Epithelial cell of prostate (primary cell): ENCODE measurements at places on chromosomes 16 and 17.

DNA sequence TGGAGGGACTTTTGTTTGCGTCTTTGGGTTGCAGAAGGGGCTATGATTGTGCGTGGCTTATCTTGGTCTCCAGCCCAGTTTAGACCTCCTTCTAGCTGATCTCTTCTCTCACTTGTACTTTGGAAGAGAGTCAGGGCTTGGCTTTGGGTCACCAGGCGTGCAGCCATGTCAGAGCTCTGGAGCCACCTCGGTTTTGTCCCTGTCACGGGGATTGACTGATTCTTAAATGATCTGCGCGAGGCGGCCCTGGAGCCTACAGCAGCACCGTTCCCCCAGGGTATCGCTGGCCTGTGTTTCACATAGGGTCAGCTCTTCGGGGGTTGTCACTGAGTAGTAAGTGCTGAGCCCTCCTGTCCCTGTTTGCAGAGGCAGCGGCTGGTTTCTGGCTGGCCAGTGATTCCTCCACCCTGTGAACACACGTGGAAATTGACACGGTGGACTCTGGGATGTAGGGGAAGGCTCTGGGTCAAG is 209.8 kb upstream of the CHMP6 start:
- DNase-seq, result no peak

DNA sequence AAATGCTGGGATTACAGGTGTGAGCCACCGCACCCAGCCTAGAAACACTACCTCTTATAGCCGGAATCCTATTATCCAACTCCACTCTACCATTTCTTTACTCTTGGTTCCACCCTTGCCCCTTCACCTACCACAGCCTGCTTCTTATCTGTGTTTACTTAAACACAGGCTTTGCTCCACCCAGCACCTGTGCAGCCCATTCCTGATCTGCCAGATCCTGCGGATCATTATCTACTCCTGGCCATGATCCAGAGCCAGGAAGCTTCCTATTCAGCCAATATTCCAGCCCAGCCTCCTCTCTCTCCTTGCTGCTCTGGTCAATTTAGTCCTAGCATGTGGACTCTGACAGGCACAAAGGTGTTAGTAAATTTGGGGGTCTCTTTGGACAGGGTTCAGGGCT is 98.8 kb upstream of the MED13 start:
- DNase-seq, result no peak

- peak; percentile 77 for DNase-seq
These were observed 38.0 kb downstream of the SF3B3 start for GRCh38 chr16:70561623-70562022.

DNA sequence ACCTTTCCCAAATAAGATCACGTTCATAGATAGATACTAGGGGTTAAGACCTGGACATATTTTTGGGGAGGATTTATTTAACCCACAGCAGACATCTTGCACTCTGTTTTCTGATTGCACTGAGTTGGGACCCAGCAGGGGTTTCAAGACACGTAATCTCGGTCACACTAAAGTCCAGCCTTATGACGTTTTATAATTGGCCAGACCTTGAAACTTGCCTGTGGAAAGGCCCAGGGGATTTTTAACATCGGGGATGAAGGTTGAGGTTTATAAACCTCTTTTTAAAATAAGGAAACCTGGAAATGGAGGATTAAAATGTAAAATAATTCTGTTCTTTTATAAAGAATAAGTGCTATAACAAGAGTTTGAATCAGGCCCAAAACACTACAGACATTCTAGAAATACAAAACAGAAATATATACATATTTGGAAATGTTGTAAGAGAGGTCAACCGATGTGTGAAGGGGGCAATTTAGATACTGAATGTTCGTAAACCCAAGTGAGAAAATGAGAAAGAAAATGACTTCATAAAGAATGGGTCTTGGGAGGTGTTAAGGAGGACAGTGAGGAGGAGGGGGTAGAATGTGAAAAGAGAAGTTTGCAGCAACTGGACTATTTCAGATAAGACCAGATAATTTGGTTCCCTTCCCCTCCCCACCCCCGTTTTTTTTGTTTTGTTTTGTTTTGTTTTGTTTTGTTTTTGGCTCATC is 61.1 kb upstream of the NOL11 start:
- no peak for DNase-seq

DNA sequence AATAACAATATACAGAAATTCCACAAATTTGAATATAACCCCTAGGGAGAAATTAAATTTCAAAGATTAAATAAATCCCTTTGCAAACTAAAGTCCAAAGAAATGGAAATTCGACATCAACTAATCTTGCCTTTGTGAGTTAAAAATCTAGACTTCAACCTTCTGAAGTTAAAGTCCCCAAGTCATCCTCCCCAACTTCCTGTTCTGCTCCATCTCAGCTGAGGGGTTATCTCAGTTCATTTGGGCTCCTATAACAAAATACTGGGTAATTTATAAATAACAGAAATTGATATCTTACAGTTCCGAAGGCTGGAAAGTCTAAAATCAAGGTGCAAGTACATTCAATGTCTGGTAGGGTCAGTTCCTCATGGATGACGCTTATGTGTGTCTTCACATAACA is 22.8 kb upstream of the KDM6B start:
- no peak for DNase-seq

GRCh38 chr17:50837980-50838954 is 2.9 kb downstream of the WFIKKN2 start:
- no peak for DNase-seq

GRCh38 chr17:77127735-77128361 is 12.9 kb upstream of the SEC14L1 start:
- DNase-seq, result no peak

DNA sequence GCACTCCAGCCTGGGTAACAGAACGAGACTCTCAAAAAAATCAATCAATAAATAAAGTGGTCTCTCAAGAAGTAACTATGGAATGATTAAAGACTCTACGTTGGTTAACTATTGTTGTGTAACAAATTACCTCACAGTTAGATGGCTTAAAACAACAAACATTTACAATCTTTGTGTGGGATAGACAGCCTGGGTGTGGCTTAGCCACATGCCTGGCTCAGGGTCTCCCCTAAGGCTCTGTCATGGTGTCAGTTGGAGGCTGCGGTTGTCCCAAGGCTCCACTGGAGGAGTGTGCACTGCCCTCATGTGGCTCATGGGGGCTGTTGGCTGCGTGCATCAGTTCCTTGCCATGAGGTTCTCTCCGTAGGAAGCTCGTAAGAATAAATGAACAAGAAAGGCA is 294.5 kb downstream of the SNX29 start:
- no peak for DNase-seq

- no peak for DNase-seq
These were observed 418 bp downstream of the SOCS3 start for GRCh38 chr17:78359321-78359996.

- no peak for DNase-seq
These were observed 5.6 kb downstream of the DECR2 start for GRCh38 chr16:407253-407652.

- no peak for DNase-seq
These were observed 339.0 kb downstream of the MAF start for GRCh38 chr16:79261481-79261940.

GRCh38 chr17:61076621-61077031 is 323.0 kb upstream of the TBX2 start:
- DNase-seq, result no peak

DNA sequence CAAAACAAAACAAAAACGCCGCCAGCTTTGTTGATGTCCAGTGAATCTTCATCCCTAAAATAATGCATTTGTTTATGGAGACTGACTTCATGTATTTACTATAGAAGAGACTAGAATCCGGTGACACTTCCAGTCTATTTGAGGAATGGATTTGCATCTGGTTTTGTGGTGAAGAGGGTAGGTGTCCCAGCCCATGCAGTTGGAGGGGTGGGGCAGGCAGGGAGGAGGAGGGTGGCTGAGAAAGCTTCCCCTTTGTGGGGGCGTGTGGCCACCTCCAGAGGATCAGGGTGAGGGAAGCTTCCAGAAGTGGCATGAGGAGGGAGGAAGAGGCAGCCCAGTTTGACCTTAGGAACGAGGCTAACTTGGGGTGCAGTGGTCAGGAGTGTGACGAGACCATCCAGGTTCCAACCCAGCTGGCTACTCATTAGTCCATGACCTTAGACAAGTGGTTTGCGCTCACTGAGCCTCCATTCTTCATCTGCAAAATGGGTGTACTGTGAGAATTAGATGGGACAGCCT is 69.5 kb downstream of the CMIP start:
- no peak for DNase-seq

- no peak for DNase-seq
These were observed 605.5 kb downstream of the RBFOX1 start for GRCh38 chr16:7938175-7938574.

DNA sequence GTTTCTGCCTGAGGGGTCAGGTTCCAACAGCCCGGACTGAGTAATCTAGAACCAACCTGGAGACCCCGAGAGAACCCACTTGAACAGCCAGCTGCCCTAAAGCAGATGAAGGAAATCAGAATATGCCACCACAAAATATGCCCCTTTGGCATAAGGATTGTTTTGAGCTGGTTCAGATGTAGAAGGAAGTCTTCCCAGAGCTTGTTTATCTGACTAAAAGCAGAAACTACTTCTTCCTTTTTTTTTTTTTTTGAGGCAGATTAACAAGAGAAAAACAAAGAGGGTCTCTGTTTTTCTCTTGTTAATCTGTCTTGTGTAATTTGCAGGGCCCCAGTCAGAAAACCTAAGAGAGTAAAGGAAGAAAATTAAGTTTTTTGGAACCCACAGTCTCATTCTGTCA is 53.0 kb downstream of the PECAM1 start:
- no peak for DNase-seq

GRCh38 chr16:67246756-67247191 is 507 bp downstream of the FHOD1 start:
- DNase-seq, result no peak

GRCh38 chr16:88045820-88046303 is 94.6 kb downstream of the BANP start:
- DNase-seq, result no peak

GRCh38 chr16:76486740-76487139 is 209.5 kb downstream of the CNTNAP4 start:
- DNase-seq, result no peak

DNA sequence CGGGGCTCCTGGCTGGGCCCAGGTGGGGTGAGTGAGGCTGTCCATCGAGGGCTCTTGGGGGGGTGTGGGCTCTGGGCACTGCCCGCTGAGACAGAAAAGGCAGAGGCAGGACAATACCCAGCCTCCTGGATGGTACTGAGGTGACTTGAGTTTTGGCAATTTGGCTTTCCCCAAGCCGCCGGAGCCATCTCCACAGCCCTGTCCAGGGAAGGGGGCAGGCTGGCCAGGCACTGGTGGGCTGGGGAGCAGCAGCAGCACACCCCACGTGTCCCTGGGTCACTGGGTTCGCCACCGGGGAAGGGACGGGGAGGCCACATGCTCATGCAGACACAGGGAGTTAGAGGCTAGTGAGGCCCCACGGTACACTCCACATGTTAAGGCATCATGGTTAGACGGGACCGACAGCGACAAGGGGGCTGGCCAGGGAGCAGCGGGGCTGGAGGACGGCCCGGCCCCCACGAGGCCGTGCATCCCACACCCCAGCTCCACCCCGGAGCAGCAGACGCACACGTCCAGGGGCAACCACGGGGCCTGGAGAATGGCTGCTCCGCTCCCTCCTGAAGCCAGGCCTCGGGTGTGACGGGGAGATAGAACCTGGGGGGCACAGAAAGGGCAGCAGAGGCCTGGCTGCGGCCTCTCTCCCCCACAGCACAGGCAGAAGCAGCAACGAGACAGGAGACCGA is 3.0 kb downstream of the ARHGDIA start:
- no peak for DNase-seq

GRCh38 chr16:20673882-20674683 is 23.4 kb downstream of the ACSM1 start:
- no peak for DNase-seq

GRCh38 chr16:67708368-67708771 is 10.7 kb downstream of the GFOD2 start:
- DNase-seq, result no peak

- no peak for DNase-seq
These were observed 14.5 kb upstream of the FOXF1 start for GRCh38 chr16:86495756-86496261.

DNA sequence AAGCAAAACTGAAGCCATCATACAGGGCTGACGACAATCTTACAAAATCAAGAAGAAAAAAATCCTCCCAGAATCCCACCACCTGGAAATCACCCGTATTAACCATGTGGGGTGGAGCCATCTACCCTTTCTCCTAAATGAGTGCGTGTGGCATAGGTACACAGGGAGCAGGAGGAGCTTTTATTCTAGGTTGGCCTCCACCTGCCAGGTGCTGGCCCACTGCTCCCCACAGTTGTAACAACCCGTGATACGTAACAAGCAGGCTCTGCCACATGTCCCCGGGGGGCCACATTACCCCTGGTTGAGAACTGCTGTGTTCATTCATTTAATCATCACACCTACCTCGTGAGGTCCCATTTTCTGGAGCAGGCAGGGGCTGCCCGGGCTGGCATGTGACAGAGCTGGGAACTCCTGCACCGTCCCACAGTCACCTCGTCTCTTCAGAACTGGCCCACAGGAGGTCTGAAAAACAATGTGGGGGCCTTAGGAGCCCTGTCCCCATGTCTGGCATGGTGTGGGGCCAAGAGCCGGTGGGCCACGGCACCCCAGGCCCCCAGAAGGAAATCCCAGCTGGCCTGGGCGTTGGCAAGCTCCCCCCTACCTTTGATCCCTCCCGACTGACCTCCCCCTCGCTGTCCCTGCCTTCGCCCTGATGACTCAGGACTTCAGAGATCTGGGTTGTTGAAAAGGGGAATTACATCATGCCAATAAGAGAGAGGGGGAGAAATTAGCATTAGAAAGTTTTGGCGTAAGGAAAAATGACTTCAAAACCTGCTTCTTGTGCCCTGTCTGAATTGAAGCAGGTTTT is 12.9 kb downstream of the CMIP start:
- DNase-seq, result no peak

GRCh38 chr17:3798273-3799180 is 2.5 kb downstream of the ITGAE start:
- no peak for DNase-seq

DNA sequence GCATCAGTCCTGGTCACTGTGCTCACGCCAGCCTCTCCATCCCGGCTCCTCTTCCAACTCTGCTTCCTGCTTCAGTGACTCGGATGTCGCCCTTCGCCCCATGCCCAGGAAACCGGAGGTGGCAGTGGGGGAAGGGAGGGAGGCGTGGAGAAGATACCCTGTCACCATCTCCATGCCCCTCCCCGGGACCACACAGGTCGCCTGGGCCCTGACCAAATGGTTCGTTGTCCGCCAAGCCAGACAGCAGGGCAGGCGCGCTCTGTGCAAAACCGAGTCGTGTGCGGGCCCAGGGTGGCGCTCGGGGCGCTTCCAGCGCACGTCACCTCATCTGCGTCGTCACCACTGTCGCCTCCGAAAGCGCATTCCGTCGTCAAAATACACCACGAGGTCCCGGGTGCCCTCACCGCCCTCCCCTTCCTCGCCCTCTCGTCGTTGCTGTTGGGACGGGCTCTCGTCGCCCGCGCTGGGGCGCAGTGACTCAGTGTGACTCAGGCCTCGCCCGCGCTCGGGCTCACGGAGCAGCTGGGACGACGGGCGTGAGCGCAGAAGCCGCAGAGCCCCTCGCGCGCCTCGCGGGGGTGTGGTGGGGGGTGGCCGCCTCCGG is 39.2 kb downstream of the ZNF778 start:
- no peak for DNase-seq

GRCh38 chr16:53080345-53081031 is 25.7 kb downstream of the CHD9 start:
- peak; percentile 76 for DNase-seq

GRCh38 chr16:5433587-5433986 is 336.0 kb upstream of the EEF2KMT start:
- no peak for DNase-seq
